ENCODE measurements at places on chromosomes 16 and 17.

- no peak for DNase-seq
Observed at GRCh38 chr17:71432378-71433315, 688.2 kb upstream of the SOX9 start.

- DNase-seq, result no peak
Observed at GRCh38 chr16:58123896-58124600, 5.1 kb downstream of the CFAP20 start.

DNA sequence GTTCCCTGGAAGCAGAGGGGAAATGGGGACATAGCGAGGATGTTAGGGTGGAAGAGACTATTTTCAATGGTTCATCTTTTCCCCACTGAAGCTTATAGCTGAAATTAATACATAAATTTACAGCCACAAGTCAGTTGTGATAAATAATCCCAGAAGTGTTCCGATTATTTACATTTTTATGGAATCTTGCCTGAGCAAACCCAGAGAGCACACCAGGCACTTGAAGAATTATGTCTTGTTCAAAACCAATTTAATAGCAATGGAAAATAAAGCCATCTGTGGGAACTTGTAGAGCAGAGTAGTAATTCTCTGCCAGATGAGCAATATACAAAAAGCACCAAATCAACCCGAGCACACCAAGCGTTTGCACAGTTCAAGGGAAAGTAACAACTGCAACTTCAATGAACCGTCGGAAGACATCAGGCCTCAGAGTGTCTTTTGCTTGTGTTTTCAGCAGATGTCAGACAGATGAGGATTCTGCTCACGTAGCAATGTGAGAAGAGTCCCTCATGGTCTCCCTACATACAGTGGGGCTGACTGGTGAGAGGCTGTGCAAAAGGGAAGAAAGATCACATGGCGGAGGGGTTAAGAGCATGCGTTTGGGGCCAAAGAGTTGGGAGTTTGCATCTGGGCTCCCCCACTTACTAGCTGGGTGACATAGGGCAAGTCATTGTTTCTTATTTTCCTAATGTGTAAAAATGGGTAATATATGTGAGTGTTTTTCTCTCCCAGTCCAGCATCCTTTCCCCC is 148.7 kb upstream of the HS3ST2 start:
- DNase-seq, result no peak

DNA sequence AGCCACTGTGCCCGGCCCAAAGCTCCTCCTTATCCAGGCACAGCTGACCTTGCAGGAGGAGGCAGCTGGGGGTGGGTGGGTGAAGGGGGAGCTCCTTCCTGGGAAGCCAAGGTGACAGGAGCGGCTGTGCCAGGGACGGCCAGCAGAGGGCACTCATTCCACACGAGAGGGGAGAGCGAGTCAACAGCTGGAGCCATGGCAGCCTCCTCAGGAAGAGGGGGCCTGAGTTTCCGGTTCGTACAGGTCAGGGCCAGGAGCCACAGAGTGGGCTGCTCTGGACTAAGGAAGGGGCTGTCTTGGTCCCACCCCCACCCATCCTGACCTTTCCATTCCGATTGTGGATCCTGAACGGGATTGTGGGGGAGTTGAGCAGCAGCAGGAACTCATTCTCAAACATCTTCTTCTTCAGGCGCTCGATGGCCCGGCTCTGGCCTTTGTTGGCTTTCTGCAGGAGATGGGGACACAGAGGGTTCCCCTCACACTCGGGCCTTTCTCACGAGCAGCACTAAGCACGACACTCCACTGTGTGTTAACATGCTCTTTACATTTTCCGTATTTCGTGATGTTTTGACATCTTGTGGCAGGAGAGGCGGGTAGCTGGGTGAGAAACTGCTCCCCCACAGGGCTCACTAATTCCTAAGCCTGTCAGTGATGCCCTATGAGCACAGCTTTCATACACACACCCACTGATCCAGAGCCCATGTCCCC is 61.6 kb downstream of the TIMM22 start:
- DNase-seq, result no peak

GRCh38 chr17:82205720-82206508 is 6.7 kb downstream of the CCDC57 start:
- DNase-seq, result peak; percentile 62

- no peak for DNase-seq
Observed at GRCh38 chr17:76071531-76072147, 678 bp downstream of the SRP68 start.

- no peak for DNase-seq
Observed at GRCh38 chr17:49985310-49985990, 9.6 kb downstream of the DLX3 start.

GRCh38 chr17:63772801-63773271 is 561 bp downstream of the CCDC47 start:
- no peak for DNase-seq

DNA sequence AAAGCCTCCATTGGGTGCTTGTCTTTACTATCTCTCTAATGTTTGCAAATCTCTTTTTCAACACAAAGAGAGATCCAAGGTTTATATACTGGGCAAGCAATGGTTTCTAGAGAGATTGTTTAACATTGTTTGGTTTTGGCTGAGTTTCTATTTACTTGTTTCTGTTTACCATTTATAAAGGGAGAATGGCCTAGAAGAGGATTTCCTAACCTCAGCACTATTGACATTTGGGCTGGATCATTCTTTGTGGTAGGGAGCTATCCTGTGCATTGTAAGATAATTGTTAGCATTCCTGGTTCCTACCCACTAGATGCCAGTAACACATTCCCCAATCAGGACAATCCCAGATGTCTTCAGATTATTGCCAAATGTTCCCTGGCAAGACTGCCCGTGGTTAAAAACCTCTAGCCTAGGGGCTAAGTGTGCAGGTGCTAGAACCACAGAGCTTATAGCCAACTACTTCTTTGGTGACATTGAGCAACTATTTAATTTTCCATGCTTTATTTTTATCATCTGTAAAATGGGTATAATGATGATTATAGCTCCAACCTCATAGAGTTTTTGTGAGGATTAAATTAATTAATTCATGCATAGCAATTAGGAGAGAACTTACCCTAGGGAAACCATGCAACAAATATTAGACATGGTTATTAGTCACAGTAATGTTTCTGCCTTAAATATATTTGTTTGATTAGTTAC is 413.9 kb upstream of the MAF start:
- no peak for DNase-seq

DNA sequence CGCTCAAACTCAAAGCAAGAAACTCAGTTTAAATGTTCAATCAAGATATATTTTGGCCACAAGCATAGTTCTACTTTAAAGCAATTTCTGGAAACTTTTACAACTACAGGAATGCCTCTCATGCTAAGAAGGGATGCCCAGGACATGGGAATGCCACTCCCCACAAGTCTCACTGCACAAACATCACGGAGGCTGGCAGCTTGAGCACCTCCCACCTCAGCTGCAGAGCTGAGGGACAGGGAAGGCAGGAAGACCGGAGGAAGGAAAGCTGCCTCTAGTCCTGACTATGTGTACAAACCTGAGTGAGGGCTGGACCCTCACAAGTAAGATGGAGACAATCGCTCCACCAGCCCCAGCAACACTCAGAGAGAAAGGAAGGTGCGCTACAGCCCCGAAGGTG is 5.3 kb downstream of the AXIN1 start:
- DNase-seq, result no peak

DNA sequence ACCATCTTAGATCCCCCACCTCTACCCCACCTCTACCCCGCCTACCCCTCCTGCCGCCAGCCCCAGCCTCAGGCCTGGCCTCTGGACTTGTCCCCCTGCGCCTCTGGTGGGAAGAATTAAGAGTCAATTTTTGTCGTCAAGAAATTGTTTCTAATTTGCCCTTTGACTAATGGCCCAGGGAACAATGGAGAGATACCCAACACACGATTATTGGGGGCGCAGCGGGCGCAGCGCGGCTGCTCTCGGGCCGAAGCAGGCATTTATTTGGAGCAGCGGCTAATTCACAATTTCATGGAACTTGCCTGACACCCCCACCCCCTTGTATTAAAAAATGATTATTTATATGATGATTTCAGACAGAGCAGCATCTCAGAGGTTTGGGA is 4.4 kb upstream of the BAHCC1 start:
- no peak for DNase-seq

DNA sequence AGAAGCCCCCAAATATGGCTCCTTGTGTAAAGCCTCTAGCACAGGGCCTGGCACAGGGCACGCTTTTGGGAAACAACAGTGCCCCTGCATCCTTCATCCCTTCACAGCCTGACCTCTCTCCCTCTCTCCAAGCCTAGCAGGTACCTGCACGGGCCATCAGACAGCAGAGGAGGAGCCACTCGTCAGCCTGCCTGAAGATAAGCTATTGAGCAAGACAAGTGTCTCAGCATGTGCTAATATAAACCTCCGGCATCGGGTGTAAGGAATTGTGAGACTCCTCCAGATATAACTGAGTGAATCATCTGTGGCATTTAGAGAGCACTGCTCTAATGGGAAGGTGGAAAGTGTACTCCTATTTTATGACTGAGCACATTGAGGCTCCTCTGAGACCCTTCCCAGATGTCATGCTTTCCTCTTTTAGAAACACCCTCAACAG is 38.3 kb downstream of the TBX4 start:
- no peak for DNase-seq

GRCh38 chr16:371515-372301 is 1.4 kb upstream of the MRPL28 start:
- no peak for DNase-seq

GRCh38 chr16:70749006-70749678 is 51.8 kb downstream of the VAC14 start:
- no peak for DNase-seq

DNA sequence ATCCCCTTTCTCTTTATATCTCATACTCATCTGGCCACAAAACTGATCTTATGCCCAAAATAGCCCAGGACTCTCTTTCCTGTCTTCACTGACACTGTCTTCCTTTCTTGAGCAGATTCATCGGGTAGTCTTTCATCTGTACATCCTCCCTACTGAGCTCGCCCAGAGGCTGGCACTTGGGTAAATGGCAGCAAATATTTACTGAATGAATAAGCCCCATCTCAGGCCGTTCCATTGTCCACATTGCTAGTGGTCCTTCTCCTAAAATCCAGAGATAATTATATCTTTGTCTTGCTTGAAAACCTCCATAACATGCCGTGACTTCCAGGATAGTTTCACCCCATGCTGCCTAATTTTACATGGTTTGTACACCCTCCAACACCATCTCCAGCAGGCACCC is 158.1 kb upstream of the SDK2 start:
- no peak for DNase-seq

DNA sequence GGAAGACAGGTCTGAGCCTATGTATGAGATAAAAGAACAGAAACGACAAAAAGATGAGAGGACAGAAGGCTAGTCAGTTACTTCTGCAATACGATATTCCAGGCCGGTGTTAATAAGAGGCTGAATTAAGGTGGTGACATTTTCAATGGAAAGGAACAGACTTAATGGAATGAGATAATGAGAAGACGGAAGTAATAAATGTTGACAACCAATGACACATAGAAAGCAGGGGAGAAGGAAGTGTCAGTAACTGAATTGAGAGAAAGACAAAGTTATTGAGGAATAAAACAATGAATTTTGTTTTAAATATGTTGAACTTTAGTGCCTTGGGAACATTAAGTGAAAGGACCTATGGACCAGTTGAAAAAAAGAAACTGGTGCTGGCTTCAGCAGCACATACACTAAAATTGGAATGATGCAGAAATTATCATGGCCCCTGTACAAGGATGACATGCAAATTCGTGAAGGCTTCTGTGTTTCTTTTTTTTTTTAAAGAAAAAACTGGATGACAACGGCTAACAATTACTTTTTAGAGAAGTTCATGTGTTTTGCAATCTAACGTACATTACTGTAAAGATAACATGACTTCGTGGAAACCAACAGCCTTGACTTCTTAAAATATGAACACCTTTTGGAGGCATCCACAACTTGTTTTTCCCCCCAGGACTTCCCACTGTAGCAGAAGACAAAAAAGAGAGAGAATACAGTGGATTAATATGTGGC is 18.5 kb upstream of the CPD start:
- no peak for DNase-seq

GRCh38 chr17:42283241-42284023 is 4.9 kb upstream of the STAT5A start:
- DNase-seq, result no peak

DNA sequence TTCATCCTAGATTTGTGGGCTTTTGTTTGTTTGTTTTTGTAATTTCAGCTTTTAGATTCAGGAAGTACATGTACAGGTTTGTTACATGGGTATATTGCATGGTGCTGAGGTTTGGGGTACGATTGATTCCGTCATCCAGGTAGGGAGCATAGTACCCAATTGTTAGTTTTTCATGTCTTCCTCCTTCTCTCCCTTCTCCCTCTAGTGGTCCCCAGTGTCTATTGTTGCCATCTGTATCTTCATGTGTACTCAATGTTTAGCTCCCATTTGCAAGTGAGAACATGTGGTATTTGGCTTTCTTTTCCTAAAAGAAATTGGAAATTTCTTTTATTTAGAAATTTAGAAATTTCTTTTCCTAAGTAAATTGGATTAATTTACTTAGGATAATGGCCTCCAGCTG is 37.1 kb upstream of the BCAS3 start:
- DNase-seq, result no peak

DNA sequence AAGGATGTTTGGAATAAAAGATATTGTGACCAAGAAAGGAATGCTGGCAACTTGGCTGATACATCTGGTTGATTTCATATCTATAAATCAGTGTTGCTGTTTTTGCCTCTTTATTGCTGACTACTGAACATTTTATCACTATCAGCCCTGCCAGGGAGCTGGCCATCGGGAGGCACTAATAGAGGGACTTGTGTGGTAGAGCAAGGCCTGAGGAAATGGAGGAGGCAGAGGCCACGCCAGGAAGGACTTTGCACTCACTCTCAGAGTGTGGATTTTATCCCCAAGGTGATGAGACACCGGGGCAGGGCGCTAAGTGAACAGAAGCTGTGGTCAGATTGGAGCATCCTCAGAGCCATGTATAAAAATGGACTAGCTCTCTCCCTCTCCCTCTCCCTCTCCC is 9.3 kb upstream of the CYB561 start:
- DNase-seq, result no peak

DNA sequence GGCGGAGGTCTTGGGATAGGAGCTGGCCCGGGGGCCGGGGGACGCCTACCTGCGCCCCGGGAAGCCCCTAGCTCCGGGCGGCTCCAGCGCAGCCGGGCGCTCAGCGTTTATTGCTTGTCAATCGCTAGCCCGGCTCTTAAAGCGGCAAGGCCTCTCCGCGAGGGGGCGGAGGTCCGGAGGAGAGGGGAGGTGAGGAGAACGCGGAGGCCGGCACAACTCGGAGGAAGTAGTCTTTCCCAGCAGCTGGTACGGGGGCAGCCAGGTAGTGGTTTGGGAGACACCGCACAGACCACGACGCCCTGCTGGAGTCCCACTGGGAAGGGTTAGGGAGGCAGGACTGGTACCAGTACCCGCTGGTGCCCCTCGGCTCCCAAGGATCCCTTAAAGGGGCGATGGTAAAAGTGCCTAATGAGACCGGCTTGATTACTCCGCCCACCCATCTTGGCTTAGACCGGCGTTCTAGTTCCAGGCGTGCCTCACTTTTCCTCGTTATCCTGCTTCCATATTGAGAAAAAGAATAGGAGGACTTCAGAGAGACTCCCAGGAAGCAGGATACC is at the start of gene MPP2:
MPP2 (minus strand) TSS at position 112 of the 557 bp plus-strand sequence. CDS start 3,076 bp downstream, outside the sequence.
- peak; percentile 44 for DNase-seq
